NCI-H1436 (cell line): ENCODE measurements at places on chromosomes 7 and 10.

DNA sequence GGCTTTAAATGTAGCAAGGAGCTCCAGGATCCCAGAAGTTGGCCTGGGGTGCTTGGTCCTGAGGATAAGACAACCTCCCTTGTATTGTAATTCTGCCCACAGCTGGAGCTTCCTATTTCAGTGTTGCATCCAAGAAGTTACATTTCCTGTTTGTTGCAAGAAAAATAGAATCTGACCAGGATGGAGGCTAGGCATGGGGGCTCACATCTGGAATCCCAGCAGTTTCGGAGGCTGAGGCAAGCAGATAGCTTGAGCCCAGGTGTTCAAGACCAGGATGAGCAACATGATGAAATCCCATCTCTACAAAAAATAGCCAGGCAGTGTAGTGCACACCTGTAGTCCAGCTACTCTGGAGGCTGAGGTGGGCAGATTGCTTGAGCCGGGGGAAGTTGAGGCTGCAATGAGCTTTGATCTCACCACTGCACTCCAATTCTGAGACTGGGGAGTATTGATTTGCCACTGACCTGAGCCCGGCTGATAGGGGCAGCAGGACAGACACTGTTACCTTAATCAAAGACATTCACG is 766 bp upstream of the ITIH2 start:
- DNase-seq = no peak

GRCh38 chr7:50618281-50618680 is 53.1 kb upstream of the DDC start:
- DNase-seq = no peak

DNA sequence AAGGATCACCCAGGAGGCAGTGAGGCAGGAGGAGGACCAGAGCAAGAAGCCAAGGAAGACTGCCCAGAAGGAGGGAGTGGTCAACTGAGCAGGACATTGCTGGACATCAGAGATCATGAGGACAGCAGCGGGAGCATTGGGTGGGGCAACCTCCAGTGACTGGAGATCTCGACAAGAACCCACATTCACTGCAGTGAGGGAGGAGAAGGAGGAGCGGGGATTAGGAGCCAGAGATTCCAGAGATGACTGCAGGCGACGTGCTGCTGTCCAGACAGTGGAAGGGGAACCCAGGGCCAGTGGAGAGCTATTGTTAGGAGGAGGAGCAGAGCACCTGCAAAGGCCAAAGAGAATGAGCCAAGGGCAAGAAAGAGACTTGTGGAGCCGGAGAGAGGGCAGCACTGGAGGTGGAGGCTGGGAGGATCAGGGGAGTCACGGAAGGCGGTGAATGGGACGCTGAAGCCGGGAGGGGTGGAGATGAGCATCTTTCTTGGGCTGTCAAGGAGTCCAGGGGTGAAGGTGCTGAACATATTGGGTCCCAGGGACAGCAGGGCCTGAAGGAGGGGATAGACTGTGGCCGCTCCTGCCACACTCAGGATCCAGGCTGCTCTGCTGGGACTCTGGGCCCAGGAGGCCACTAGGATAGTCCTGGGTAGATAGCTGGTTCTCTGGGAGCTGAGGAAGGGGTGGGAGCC is 140.1 kb upstream of the UNC5B start:
- DNase-seq = no peak

GRCh38 chr10:13352519-13352918 is 4.4 kb upstream of the SEPHS1 start:
- no peak for DNase-seq

DNA sequence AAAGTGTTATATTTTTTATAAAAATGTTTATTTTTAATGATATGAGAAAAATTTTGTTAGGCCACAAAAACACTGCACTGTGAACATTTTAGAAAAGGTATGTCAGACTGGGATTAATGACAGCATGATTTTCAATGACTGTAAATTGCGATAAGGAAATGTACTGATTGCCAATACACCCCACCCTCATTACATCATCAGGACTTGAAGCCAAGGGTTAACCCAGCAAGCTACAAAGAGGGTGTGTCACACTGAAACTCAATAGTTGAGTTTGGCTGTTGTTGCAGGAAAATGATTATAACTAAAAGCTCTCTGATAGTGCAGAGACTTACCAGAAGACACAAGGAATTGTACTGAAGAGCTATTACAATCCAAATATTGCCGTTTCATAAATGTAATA is 64.8 kb upstream of the CAPZA2 start:
- no peak for DNase-seq

GRCh38 chr7:50695026-50695425 is 87.7 kb downstream of the GRB10 start:
- DNase-seq = no peak

- no peak for DNase-seq
Observed at GRCh38 chr7:34191771-34192479, 286.6 kb downstream of the BMPER start.

- no peak for DNase-seq
Observed at GRCh38 chr10:127467811-127468210, 81.3 kb upstream of the NPS start.

- no peak for DNase-seq
Observed at GRCh38 chr10:47268696-47269095, 31.3 kb upstream of the GDF10 start.

DNA sequence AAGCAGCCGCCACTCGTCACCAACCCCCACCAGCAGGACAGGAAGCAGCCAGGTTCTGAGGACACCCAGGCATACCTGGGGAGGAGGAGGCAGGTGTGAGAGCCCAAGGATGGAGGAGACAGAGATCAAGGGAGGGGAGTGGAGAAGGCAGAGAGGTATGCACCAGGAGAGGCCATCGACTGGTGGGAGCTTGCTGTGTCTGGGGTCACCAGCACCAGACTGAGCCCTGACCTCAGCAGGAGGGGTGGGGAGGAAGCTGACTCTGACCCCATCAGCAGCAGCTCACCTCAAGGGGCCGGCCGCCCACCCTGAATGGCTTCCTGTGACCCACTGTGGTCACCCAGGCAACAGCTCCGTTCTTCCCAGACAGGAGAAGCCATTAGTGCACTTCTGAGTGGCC is 7.8 kb downstream of the VIPR2 start:
- no peak for DNase-seq

DNA sequence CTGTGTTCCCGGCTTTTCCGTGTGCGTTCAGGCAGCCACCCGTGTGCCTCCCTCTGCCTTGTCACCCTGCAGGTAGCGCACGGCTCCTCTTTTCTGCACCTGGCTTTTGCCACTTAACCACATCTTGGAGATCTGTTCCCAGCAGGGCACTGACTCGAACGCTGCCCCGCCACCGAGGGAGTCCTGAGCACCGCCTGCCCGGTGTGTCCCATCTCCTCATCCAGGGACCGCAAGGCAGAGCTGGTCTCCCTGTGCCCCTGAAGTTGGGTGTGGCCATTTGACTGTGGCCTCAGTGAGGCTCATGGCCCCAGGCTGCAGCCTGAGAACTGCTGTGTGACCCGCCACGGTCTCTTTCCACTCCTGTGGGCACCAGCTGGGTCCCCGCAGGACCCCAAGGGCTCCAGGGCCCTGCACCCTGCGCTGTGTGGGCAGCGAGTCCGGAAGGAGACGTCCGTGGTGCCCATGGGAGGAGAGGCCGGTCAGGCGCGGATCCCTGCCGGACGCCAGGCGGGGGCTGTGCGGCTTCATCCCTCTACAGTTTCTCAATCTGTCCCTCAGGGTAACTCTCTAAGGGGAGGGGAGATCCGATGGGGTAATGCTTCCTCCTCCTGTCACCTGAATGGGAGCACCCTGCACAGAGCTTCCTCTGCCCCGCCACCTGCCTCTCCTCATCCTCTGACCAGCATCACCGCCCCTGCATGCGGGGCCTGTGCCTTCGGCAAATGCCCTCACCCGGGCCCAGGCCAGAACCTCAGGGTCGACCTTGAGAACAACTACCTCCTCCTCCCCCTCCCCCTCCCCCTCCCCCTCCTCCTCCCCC is 1.8 kb upstream of the INTS1 start:
- peak; percentile 61 for DNase-seq

DNA sequence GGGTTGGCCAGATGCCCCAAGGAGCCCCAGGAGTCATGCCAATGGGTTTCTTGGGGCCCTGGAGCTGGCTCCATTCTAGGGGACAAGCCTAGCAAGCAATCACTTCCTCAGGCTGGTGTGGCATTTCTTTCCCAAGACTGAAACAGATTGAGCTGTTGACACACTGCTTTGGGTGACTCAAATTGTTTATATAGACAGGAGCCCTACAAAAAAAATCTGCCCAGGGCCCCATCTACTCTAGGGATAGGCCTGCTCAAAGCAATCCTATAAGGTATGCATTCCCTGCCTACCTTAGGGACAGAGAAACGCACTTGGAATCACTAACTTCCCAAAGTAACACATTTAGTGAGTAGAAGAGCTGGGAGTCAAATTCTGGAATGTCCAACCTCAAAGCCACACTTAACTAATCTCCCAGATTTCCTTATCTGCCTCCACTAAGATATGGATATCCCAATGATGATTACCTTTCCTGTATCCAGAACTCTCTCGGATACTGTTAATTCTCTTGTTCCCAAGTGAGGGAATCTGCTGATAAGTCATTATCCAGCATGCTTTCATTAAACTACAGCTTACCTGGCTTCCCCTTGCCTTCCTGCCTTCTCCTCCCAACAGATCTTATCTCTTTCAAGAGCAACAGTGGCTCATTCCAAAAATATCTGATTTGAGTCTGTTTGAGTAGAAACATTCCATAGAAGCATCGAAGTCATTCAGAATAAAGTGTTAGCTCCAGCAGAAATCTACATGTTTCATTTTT is 3.1 kb downstream of the ABLIM1 start:
- no peak for DNase-seq

DNA sequence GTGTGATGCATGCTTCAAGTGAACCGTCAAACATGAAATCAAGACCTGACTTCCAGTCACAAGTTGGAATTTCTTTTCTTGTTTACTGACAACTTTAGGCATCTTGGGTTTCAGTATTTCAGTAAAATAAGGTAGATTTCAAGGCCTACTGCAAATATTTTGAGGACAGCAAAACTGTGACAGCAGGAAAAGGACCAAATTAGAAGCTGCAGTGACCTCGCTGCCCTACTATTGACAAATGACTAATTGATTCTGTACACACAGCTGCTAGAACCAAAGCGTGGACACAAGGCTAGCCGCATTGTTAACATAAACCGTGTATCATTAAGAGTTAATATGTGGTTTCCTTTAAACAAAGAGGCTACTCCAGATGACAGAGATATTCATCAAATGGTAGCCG is 105.7 kb upstream of the SEC61G start:
- no peak for DNase-seq

DNA sequence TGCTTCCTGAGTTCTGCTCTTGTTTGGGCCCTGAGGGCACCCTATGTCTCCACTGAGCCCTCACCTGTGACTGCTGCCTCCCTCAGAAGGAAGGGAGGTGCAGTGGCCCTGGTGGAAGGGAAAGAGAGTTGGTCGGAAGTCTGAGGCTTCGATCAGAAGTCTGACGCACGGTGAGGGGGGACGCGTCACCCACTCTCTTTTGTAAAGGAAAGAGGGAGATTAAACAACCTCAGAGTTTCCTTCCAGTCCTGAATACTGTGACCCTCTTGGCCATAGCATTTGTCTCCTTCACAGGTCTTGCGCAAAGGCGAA is 31.4 kb upstream of the TRIM8 start:
- DNase-seq = no peak

GRCh38 chr7:68725843-68726785 is 872.2 kb upstream of the AUTS2 start:
- no peak for DNase-seq

DNA sequence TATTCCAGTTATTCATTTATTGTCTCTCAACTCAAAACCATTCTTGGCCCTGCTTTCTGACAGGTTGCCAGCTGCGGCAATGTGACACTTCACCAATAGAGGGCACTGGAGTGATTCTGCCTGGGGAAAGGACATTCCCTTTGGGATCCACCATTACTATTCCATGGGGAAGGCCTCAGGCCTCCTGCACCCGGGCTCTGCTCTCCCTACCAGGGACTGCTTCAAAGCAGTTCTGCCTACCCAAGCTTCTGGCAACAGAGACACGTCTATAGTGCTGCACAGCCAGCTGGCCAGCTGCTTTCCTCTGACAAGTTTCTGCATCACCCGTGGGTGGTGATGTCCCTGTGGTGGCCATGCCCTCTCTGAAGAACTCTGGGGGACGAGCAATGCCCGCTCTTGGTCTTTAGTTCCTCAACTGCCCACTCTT is 163.8 kb downstream of the ELMO1 start:
- DNase-seq = peak; percentile 3

GRCh38 chr10:129955601-129956285 is 8.3 kb downstream of the EBF3 start:
- no peak for DNase-seq

DNA sequence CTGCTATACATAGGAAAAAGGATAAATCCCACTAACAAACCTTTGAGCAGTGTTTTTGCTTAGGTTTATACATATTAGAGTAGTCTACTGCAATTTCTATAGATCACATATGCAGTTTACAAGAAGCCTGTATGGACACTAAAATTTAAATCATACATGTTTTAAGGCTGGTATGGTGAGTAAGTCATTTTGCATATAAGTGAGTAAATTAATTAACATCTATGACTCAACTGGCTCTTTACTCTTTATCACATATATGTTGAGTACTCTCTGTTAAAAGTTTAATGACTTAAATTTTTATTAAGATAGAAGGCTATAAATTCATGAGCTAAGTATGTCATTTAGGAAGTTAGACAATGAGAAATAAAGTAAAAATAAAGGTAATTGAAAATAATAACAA is 69.4 kb downstream of the LRRN3 start:
- DNase-seq = no peak

GRCh38 chr10:61877887-61878739 is 23.4 kb upstream of the ARID5B start:
- DNase-seq = no peak

- DNase-seq = no peak
Observed at GRCh38 chr10:14917827-14918226, 36.1 kb downstream of the DCLRE1C start.

DNA sequence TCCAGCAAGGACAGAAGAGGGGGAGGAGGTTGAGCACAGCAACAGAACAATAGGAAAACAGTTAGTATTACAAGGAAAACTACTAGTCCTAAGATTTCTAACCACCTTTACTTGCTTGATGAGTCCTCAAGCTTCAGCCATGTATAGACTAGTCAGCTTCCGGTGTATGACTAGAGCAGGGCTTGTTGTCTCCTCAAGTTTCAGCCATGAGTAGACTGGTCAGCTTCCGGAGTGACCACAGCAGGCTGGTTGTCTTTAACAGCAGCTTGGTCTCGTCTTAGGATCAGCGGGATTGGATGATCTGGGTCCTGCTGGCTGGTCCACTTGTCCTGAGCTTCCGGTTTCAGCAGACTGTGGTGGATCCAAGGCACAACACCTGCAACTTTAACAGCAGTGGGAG is 10.6 kb upstream of the ZNF239 start:
- no peak for DNase-seq
